Stimulated activated CD4-positive, alpha-beta T cell treated with anti-CD3 and anti-CD28 coated beads, TNF-alpha, amount 100 ng/mL, for 24 hours (primary cell): ENCODE measurements at places on chromosomes 13 and 19.

DNA sequence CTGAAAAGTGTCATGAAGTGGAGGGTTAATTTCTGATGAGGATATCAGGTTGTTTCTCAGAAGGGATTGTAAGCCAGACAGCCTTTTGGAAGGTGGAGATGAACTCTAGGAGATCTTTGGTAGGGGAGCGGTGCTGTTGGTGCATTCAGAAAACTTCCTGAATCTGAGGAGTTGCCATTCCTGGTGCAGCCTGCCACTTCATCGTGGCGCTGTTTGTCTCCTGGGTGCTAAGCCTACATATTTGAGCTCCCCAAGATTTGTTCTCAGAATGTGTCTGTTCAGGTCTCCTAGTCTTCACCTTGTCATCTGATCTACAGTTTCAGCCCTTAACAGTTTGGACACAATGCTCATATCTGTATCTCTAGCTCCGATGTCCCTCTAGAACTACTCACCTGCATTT, 285.6 kb downstream of the MTUS2 start:
- no peak for DNase-seq

DNA sequence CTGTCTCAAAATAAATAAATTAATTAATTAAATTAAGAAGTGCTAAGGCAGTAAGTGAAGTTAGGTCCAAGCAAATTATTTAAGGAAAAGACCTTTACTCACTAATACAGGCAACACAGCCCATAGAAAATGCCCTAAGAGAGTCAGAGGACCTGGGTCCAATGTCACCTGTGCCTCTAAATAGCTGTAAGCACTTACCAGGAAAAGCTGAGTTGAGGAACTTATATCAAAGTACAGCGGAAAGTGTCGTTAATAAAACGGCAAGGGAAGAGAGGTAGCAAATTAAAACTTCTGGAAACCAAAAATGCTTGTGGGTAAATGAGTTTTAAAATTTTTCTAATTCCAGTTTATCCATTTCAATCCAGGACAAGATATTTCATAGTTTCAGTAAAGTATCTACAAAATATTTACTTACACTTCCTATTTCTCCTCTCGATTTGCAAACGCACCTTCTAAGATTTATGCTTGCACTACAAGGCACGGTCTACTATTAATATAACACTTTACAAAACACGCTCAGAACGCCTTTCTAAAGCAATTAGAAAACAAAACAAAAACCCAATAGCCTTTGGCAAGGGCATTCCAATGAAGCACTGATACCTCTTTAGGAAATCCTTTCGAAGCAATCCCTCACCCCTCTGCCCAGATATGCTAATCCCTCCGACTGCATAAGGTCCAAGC, 963 bp downstream of the VPS36 start:
- DNase-seq: no peak

DNA sequence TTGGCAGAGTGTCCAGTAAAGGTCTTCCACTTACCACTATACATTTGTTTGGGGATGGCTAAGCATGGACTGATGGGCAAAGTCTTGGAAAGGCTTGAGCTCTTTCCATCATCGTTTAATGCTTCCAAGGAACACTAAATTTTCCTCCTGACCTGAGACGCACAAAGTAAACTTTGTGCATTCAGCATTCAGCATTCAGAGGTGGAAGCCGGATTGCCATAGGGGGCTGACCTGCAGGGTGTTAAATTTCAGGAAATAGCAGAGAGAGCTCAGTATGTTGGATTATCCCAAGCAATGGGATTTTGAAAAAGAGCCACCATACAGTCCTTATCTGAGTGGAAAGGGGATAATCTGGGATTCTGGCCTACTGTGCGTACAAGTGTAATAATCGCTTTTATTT, 14.0 kb downstream of the ZNF552 start:
- DNase-seq: no peak

DNA sequence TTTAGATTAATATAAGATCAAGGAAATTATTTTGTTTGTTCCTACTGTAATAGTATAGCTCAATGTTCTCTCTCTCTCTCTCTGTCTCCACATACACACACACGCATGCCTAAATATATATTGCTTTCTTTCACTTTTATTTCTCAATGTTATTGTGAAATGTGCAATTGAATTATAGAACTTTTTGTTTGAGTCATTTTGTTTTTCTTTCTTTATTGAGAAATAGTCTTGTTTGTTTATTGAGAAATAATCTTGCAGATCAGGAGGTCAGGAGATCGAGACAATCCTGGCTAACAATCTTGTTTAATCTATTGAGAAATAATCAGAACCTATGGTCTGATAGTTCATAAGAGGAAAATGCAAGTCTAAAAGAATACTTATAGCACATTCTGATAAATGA, 1581.3 kb downstream of the EFNB2 start:
- no peak for DNase-seq

DNA sequence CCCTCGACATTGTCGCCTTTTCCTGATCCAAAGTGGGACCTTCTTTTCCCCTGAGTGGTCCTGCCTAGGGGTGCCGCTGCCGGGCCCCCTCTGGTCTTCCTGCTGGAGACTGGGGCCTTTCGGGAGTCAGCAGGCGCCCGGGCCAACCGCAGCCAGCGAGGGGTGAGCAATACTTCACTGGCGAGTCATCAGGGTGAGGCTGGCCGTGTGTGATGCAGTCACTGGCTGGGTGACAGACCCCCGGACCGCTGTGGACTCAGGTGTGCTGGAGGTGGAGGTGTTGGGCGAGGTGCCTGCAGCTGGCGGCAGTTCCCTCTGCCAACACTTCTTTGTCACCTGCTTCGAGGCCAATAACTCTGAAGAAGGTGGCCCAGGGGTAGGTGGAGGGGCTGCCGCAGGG, 1.5 kb upstream of the CGB5 start:
- no peak for DNase-seq

DNA sequence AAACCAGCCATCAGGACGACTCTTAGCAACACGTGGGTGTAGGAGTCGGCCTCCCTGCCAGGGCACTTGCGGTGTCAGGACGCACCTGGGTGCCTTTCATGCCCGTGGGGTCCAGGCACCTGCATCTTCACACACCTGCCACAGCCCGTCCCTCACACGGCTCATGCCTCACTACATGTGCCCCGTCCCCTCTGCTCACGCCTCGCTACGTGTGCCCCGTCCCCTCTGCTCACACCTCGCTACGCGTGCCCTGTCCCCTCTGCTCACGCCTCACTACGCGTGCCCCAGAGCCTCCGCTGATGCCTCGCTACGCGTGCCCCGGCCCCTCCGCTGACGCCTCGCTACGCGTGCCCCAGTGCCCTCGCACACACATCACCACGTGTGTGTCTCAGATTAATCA, 58.0 kb upstream of the F7 start:
- DNase-seq: no peak

- DNase-seq: no peak
These were observed 125.7 kb downstream of the ZNF675 start for GRCh38 chr19:23561341-23561740.

DNA sequence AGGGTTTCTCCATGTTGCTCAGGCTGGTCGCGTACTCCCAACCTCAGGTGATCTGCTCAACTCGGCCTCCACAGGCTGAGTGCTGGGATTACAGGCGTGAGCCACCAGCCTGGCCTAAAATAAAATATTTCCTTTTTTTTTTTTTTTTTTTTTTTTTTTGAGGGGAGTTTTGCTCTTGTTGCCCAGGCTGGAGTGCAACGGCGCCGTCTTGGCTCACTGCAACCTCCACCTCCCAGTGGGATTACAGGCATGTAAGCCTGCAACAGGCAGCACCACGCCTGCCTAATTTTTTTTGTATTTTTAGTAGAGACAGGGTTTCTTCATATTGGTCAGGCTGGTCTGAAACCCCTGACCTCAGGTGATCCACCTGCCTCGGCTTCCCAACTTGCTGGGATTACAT, 4.9 kb downstream of the ZNF506 start:
- DNase-seq: no peak

GRCh38 chr19:4279530-4280422, 710 bp downstream of the SHD start:
- DNase-seq: no peak

DNA sequence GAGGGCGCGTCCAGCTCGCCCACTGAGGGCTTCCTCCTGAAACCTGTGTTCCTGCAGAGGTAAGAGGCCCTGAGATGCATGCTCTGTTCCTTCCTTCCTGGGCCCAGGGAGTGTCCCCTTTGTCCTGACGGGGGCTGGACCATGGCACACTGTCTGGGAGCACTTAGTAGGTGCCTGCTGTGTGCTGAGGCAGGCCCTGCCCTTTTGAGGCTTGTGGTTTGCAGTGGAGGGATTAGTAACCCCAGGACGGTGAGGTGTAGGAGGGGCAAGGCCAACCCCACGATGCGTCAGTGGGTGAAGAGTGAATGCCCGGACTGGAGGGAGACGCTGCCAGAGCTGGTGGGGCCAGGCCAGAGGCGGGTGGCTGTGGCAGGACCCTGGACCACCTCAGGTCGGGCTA, 11.2 kb upstream of the F2RL3 start:
- no peak for DNase-seq

DNA sequence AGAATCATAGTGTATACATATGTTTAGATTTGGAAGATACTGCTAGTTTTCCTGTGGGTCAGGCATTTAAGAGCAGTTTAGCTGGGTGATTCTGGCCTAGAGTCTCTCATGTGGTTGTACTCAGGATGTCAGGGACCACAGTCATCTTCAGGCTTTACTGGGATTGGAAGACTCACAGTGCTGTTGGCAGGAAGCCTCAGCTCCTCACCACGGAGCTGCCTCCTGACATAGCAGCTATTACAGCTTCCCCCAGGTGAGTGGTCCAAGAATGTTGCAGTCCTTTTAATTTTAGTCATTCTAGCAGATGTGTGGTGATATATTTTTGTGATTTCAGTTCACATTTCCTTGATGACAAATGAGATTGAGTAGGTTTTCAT, 16.9 kb upstream of the GPR18 start:
- no peak for DNase-seq

DNA sequence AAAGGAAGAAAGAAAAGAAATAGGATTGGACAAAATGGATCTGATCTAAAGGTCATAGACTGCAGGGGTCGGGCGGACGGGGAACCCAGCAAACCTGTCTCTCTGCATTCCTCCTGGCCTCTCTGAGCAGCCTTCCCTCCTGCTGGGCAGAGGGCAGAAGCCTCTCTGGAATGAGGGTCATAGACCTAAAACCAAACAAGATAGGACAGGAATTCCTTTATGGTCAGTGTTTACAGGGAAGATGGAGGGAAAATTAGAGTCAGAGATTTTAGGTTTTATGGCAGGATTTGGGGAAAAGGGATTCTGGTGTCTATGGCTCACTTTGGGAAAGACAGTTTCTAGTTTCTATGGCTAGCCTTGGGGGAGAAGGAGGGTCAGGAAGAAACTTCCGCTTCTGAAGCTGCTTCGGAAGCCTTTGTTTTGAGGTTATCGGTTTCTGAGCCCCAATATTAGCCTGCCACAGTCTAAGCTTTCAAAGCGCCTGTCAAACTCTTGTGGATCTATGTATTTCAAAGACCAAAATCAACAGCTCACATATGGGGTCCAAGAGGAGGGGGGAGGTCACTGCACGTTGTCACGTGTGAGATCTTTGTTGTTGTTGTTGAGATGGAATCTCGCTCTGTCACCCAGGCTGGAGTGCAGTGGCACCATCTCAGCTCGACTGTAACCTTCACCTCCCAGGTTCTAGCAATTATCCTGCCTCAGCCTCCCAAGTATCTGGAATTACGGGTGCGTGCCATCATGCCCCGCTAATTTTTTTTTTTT, 18.9 kb upstream of the DPRX start:
- DNase-seq: no peak

- DNase-seq: peak; percentile 80
These were observed 20.1 kb downstream of the WTIP start for GRCh38 chr19:34501339-34502320.

- DNase-seq: no peak
These were observed 809 bp downstream of the MYO1F start for GRCh38 chr19:8576273-8576993.

DNA sequence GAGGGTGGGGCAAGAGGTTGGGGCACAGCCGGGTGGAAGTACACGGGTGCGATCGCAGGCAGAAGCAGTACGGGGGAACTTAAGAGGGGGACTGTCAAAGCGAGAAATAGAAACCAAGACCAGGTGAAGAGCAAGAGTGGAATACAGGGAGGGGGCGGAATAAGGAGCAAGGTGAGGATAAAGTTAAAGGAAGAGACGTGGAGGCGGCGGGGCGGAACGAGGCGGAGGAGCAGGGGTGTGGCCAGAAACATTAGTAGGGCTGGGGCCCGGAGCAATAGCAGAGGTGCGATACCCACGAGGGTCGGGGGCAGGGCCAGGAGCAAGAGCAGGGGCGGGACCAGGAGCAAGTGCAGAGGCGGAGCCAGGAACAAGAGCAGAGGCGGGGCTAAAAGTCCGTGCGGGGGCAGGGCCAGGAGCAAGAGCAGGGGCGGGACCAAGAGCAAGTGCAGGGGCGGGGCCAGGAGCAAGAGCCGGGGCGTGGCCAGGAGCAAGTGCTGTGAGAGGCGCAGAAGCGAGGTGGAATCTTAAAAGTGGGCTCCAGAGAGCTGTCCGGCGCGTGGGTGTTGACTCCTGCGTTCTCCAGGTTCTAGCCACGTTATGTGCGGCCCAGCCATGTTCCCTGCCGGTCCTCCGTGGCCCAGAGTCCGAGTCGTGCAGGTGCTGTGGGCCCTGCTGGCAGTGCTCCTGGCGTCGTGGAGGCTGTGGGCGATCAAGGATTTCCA, 1.2 kb downstream of the CATSPERG start:
- DNase-seq: peak; percentile 96

DNA sequence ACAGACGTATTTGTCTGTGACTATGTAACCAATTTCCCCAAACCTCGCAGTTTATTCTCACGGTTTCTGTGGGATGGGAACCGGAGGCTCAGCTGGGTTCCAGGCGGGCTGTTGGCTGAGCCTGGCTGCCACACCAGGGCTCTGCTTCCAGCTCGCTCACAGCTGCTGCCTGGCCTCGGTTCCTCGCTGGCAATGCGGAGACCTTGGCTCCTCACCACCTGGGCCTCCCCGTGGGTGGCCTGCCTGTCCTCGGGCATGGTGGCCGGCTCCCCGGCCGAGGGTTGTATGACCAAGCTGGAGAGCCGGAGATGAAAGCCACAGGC, 218.9 kb upstream of the MAB21L1 start:
- DNase-seq: no peak

- no peak for DNase-seq
These were observed 18.0 kb upstream of the CFAP97D2 start for GRCh38 chr13:114161028-114161556.

GRCh38 chr19:33804021-33804799, 7.5 kb downstream of the KCTD15 start:
- DNase-seq: no peak

- no peak for DNase-seq
These were observed at the start of gene PNMA8B for GRCh38 chr19:46495786-46496099. TSS of gene PNMA8B (minus strand) at chr19:46495867. CDS start at chr19:46495465, 402 bp downstream.

DNA sequence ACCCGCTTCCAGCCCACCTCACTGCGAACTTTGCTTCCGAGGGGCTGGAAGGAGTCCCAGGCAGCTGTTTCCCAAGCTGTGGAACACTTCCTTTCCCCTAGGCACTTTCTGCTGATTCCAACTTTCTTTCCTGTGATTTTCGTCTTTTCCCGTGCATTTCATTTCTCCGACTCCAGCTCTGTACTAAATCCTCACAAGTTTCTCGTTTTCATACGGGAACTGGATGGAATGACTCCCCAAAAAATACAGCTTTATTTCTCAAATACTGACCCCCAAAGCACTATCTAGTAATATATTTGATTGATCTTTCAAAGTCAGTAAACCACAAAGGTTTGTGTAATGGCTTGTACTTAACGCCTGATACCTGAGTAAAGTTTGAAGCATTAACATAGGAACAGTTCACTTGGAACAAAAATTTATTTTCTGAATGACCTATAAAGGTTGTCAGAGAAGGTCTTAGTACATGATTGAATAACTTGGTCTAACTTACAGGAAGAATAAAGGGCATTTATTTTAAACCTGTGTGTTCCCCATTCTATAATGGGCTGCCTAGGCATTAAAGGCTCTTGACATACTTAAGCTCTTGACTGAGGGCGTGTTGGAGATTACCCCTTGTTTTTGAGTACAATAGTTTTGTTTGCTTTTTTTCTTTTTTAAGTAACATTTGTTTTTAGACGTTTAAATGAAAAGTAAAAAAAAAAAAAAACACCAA, 1.3 kb upstream of the PCDH9 start:
- no peak for DNase-seq
